ENCODE measurements at places on chromosomes 2 and 18. TPM values are rescaled to one million over a fixed set of nuclear protein-coding genes. Genes with fewer than 3 reads are reported as not detected.
A peak's percentile ranks its signal among the peaks of the same experiment; 100 is the strongest.

GRCh38 chr2:64637931-64638330 lies 15.8 kb downstream of the SERTAD2 start:
- DNase-seq, result peak; percentile 31

DNA sequence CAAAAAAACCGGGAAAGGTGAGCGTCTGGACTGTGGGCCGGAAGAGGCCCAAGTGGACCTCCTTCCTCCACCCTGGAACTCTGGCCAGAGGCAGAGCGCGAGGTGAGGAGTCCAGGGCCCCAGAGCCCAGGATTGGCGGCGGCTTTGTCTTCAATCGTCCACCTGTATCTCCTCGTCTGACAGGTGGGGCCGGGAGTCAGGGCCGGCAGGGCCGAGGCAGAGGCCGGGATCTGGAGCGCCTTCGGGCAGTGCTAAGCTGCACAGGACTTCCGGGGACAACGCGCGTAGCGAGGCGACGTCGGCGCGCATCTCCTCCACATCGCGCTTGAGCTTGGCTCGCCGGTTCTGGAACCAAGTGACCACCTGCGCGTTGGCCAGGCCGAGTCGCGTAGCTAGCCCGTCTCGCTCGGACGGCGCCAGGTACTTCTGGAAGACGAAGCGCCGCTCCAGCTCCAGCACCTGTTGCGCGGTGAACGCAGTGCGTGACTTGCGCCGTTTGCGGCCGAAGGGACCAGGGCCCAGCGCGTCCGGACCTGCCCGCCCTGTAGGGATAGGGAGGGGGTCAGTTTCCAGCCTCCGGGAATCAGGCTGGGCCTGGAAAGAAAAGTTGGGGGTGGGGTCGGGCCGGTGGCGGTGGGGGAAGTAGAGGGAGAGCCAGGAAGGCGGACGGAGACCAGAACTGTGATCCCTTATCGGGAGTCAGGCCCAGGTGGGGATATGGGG lies 1.5 kb downstream of the LBX2 start:
- no peak for DNase-seq

- no peak for DNase-seq
Measured at GRCh38 chr2:147572622-147573021, 272.2 kb upstream of the ACVR2A start.

Gene LBX2
- total RNA-seq, result 0.18 TPM

Gene NEURL3
- total RNA-seq, result not detected

Gene HOXD10
- total RNA-seq, result not detected

Gene PPP1R1C
- 0.28 TPM for total RNA-seq

Gene TRIM43
- total RNA-seq, result not detected

Gene BCL2
- total RNA-seq, result 0.54 TPM

DNA sequence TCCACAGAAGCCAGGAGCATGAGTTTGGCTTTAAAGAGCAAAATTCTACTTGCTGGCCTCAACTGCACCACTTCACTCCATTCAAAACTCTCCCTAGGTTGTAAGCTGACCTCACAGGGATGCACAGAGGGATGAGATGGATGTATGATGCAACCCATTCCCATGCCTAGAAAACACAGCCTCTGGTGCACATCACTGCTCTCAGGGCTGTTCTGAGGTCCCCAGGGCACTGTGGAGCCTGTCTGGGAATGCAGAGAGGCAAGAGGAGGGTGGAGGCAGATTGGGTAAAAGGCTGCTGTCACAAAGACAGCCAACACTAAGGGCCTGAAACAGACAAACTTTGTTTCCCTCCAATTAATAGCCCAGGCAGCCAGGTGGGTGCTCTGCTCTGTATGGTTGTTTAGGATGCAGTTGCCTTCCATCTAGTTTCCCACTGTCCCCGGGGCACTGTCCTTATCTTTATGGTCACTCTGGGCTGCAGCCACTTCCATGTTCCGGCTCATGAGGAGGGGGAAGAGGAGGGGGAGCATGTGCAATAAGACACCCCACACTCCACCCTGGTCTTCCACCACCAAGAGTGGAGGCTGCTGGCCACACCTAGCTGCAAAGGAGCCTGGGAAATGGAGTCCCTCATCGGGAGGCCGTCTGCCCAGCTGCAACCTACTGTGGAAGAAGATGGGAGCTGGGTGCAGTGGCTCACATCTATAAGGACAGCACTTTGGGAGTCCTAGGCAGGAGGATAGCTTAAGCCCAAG lies 7.0 kb downstream of the GPR45 start:
- DNase-seq, result no peak

Gene ZBTB14
- total RNA-seq, result 10.0 TPM

GRCh38 chr2:99420031-99420430 lies 69.8 kb downstream of the REV1 start:
- DNase-seq, result no peak

DNA sequence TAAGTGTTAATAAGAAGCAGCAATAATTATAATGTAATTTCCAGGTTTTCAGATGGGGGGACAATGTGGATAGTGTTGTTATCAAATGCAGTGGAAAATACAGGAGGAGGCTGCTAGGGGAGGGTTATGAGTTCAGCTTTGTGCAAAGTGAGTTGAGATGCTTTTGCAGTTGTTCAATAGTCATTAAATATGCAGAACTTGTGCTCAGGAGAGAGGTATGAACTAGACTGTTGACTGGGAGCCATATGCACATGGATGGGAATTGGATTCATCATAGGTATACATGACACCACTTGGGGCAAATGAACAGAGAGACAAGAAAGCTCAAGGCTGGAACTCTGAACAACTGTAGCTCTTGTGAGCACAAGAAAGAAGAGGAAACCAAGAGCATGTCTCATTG lies 182.1 kb upstream of the PID1 start:
- DNase-seq, result no peak

DNA sequence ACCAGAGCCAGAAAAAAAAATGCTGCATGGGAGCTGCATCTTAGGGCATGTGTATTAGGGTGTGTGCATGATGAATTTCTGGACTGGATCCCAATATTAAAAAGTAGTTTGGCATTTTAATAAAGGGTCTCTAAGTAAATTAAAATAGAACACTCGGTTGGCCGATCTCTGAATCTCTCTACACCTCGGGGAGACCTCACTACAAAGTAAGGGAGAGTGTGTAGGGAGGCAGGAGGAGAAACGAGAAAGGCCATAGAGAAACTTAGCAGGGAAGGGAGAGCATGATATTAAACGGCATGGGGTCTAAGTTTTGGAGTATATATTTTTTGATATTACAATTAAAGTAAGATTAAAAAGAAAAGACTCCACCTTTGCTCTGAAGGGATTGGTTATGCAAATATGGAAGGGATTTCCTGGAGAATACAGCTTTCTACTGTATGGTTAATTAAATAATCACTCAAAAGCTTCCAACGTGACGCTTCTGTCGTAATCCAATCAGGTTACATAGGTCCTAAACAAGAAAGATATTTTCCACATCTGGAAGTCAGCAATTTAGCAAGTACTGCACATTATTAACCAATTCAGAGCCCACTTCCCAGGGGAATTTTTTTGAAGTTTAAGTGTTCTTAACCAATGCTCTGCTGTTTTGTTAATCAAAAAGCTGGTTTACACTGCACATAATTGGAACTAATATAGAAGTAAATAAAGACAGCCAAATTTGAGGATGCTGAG lies 1.0 kb upstream of the ZEB2 start:
- DNase-seq, result peak; percentile 62

- DNase-seq, result no peak
Measured at GRCh38 chr2:224479826-224480225, 77.9 kb upstream of the FAM124B start.

Gene TLX2
- not detected for total RNA-seq

- DNase-seq, result peak; percentile 82
Measured at GRCh38 chr2:55490554-55490953, 29.0 kb upstream of the CFAP36 start.

DNA sequence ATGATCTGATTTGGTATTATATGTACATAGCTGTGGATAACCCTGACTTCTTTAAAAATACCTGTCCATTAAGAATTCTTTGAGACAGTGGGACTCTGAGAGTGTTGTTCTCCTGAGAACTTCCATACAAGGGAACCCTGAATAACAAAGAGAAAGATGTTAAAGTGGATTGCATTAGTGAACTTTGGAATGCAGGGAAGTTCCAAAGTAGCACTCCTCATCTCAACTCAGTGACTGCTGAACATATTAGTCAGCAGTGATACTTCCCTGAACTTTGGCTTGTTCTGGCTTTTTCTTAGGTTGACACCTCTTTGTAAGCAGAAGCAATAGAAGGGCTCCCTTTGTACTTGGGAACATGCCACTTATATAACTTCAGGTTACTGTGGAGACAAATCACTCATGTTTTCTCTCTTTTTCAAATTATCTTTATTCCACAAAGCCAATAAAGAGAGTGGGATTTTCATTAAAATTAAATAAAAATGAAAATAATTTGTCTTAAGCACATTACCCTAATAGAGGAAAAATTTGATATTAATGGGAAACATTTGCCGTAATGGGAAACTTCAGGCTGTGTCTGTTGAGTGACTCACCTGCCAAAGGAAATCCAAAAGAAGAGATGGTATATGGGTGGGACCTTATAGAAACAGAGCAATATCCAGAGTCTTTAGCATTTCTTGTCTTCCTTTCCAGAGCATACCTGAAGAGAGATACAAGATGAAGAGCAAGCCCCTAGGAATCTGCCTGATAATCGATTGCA lies 33.3 kb downstream of the CFLAR start:
- DNase-seq, result peak; percentile 96

GRCh38 chr18:35683021-35683420 lies 101.5 kb downstream of the GALNT1 start:
- peak; percentile 10 for DNase-seq

Gene MEP1B
- total RNA-seq, result not detected

DNA sequence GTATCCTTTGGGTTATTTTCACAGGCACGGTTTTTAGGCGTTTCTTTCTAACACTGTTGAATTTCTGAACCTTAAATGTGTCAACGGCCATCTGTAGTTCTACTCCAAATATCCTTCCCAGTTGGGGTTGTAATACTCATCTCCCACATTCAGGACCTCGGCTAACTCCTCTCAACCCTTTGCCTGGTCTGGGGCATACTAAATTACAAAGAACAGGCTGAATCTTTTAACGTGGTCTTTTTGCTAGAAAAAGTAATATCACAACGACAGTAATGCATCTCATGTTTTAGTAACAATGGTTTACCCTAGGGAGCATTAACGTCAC lies 2.1 kb downstream of the RPRM start:
- no peak for DNase-seq

DNA sequence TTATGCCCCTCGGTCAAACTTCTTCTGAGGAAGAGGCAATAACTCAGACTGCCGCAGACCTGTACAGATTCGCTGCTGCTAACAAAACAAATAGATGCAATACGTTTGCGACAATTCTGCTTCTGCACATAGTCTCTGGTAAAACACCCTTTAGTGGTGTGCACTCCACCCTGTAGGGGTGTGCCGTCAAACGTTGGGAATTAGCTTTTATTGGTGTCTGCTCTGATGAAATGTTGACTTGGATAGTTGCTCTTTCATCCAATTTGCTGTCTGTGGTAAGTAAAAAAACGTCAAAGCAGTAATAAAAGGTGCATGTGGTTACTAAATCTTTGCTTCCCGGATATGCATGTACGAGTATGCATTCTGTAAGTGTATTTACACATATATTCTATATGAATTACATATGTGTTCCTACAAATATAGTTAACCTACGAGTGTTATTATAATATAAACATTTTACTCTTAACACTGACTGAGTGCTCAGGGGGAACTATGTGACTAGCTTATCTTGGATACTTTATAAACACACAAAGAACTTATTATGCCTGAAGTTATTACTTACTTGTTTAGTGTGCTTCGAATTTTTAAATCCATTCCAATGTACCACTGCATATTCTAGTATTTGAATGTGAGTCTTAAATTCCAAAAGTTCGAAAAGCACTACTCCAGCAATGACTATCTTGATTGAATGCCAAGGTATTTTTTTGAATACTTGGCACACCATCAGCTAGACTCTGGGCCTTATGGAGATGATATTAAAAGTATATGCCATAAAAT lies 610.2 kb downstream of the ZEB2 start:
- DNase-seq, result peak; percentile 21

DNA sequence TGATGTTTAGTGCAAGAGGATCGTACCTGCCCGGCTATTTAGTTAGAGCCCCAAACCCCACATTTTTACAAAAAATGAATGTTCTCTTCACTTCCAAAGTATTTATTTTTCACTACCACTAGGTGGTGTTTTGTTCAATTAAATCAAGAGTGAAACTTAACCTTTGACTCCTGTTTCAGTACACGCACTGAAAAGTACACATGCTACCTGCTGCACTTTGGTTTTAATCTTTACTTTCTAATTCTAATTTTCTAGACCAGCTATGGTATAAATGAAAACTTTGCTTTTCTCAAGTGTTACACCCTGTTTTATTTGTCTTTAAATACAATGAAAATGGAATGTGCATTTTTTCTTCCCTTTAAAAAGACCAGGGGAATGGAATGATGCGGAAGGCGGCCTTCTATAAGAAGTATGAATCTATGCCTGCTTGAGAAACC lies 31.4 kb upstream of the CHN1 start:
- peak; percentile 24 for DNase-seq

DNA sequence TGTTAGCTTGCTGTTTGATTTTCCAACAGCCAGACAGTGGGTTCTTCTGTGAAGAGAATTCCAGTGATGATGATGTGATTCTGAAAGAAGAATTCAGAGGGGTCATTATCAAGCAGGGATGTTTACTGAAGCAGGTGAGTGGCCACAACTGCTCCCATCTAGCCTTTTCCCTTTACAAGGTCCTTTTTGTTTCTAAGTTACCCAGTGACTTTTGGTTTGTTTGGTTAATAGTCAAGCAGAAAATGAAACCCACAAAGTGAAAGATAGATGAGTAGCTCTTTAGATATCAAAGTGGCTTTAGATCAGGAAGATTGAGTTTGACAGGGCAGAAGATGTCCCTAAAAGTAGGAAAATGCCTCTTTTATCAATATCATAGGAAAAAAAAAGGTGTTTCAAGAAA lies 23.3 kb downstream of the PLEK start:
- no peak for DNase-seq

Data from IMR-90 (cell line).